ENCODE measurements at places on chromosomes 16 and 17. TPM values are rescaled to one million over a fixed set of nuclear protein-coding genes. Genes with fewer than 3 reads are reported as not detected.

DNA sequence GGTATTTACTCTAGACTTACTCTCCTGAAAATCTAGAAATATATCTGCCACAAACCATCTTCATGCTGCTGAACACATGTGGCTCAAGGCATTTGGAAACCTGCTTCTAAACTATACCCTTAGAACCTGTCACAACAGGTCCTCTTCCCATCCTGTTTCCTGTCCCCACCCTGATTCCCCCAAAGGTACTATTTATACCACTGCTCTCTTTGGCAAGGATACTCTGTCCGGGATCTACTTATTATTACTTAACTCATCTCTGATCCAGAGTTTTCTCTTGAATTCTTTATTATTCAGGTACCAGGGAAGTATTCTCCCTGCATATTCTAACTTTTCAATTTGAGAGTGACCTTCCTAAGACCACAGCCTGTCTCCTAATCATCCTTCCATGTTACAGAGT is 33.4 kb downstream of the TRAF4 start:
- DNase-seq, result no peak

GRCh38 chr16:52384378-52384777 is 162.6 kb downstream of the TOX3 start:
- DNase-seq, result no peak

DNA sequence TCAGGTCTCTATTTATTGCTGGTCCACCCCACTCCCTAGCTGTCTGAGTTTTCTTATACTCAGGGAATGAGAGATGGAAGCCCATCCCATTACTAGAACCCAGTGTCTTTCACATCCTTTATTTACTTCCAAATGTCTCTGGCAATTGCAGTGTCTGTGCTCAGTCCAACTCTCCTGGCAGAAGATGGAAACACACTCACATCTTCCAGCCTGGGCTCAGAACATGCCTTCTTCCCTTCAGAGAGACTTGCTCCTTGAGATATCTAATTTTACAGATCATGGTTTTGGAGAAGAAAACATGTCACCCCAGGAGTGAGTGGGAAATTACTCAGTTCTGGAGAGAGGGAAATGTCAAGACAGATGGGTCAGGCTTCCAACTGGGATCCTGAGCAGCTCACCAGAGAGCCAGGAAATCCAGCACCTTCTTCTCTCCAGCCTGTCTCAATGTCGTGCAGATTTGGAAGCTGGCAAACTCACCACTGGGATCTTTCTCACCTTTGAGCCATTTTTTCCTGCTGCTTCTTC is 494.4 kb downstream of the HS3ST4 start:
- no peak for DNase-seq

The C17orf78 gene
- not detected for total RNA-seq

The TIGD7 gene
- total RNA-seq, result 9.9 TPM

The SIAH1 gene
- 22.2 TPM for total RNA-seq

DNA sequence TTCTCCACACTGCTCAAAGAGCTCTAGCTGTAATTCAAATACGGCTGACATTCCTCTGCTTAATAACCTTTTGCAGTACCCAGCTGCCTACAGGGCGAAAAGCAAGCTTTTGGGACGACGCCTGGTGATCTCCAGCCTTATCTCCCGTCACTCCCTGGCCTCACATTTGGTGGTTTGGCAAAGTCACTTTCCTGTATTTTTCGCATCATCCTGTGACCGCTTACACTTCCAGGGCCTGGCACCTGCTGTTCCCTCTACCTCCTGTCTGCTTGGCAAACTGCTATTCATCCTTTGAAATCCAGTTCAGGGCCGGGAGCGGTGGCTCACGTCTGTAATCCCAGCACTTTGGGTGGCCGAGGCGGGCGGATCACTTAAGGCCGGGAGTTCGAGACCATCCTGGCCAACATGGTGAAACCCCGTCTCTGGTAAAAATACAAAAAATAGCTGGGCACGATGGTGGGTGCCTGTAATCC is 2.7 kb upstream of the BHLHA9 start:
- no peak for DNase-seq

GRCh38 chr17:12637015-12637414 is 28.7 kb upstream of the MYOCD start:
- DNase-seq, result no peak

- no peak for DNase-seq
These were observed 62.4 kb upstream of the AKTIP start for GRCh38 chr16:53565296-53565863.

GRCh38 chr17:31787857-31788570 is 71.0 kb downstream of the COPRS start:
- DNase-seq, result peak; percentile 55

DNA sequence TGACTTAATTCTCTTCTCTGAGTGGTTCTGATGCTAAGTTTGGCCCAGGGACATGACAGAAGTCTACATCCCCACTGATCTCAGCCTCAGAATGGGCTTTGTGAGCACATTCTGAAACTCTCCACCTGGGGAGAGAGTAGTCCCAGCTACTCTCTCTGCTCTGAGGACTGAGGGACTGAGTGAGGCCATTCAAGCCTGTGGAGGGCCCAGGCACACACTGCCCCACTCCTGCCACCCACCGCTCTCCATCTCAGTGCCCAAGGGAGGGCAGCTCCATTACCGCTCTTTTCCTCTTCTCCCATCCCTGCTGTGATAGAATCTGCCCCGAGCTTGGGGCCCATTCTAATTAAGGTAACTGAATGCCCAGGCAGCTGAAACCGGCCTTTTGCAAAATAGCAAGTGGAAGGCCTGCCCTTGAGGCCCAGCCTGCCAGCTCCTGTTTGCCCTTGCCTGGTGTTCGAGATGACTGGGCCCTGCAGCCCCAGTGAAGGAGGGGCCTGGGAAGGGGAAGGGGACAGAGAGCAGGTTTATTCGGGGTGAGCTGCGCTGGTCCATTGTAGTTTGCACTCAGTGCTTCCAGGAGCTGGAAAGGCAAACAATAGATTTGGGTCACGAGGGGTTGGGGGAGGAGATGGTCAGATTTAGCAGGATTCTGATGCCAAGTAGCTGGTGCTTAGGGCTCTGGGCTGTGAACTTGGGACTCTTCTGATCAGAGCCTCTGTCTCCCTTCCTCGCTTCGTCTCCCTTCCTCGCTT is 76.2 kb downstream of the RAB11FIP4 start:
- no peak for DNase-seq

The MFSD11 gene
- 21.1 TPM for total RNA-seq

The TAC4 gene
- total RNA-seq, result not detected

GRCh38 chr16:55464375-55464774 is 14.6 kb upstream of the MMP2 start:
- DNase-seq, result no peak

DNA sequence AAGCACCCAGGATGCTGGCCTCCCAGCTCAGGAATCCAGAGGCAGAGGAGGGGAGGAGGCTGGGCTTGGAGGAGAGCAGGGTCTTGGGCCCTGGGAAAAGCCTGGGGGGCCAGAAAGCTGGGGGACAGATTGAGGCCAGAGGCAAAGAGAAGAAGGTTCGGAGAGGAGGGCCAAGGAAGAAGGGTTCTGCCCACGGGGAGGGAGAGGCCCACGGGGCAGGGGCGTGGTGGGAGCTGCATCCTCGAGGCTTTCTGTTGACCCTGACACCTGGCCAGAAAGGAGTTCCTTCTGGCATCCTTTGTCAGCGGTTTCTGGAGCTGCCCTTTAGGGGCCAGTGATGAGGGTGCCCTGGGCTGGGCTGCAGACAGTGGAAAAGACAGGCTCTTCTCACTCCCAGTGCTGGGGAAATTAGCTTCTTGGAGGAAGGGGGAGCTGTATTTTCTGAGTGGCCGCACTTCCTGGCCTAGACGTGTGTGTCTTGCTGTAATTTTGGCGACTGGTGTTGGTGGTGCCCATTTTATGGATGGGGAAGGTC is 308.7 kb downstream of the SEC14L1 start:
- no peak for DNase-seq
